ENCODE measurements at places on chromosomes 7 and 10. TPM values are rescaled to one million over a fixed set of nuclear protein-coding genes. Genes with fewer than 3 reads are reported as not detected.

AZGP1 gene
- 6.2 TPM for total RNA-seq

PSD gene
- total RNA-seq: 5.1 TPM

RBM17 gene
- total RNA-seq: 106 TPM

USP54 gene
- total RNA-seq: 124 TPM

MBL2 gene
- total RNA-seq: not detected

CYP2C19 gene
- not detected for total RNA-seq

CACNA2D1 gene
- 20.2 TPM for total RNA-seq

CYP3A7 gene
- 0.75 TPM for total RNA-seq

UNCX gene
- total RNA-seq: not detected

SP4 gene
- total RNA-seq: 13.3 TPM

CLRN3 gene
- not detected for total RNA-seq

DNA sequence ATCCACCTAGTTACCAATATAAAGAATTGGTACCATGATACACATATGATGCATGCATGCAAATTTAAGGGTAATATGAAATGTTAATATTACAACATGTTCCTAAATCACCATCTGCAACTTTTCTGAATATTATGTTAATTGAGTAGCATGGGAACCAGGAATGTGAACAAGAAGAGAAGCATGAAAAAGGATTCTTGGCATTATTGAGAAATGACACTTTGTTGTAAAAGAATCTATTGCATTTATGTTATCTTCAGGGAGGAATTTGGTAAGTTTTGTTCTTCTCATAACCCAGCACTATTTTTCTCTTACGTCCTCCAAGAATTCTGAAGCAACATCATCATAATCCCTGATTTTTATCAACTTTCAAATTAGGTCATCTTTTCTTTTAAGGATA, 159.9 kb upstream of the SLC25A13 start:
- DNase-seq: no peak

DNA sequence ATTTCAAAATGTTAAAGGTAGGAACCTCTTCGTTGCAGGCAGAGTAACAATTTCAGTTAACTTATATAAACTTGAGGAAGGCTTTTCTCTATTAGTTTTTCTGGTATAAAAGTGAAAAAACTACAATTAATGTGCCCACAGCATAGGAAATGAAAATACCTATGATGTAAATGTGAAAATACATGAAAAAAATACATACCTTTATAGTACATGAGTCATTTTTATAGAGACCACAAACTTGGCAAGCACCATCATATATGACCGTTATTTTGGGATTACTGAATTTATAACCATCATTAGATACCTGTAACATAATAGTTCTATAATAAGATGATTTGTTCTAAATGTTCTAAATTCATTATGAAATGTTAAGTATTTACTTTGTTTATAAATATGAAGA, 42.7 kb downstream of the VWDE start:
- no peak for DNase-seq

GRCh38 chr10:70843776-70844489, 28.2 kb downstream of the SGPL1 start:
- no peak for DNase-seq

- no peak for DNase-seq
Observed at GRCh38 chr7:137801003-137801402, 45.8 kb downstream of the DGKI start.

DNA sequence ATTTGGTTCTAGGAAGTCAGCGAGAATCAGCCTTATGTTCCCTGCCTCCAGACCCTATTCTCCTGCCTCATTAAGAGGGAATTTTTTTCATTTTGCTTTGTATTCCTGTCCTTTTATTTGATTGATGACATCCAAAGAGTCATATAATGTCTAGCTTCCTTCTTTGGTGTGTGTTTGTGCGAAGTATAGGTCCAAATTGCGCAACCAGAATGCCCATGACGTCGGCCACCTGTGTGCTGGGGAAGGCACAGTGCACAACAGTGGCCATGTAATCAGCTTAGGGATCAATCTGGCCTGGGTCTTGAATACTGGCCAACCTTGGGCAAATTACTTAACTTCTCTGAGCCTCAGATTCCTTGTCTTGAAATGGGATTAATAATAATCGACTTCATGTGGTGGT, 206.2 kb downstream of the VTI1A start:
- DNase-seq: no peak

- DNase-seq: no peak
Observed at GRCh38 chr7:141014125-141014523, 628 bp downstream of the MRPS33 start.

GRCh38 chr7:118478931-118479330, 254.4 kb downstream of the ANKRD7 start:
- no peak for DNase-seq

GRCh38 chr10:18043148-18044006, 91.7 kb downstream of the SLC39A12 start:
- no peak for DNase-seq

- DNase-seq: no peak
Observed at GRCh38 chr10:113331961-113332360, 220.9 kb upstream of the HABP2 start.

- no peak for DNase-seq
Observed at GRCh38 chr10:110642204-110643034, 1.7 kb upstream of the RBM20 start.

GRCh38 chr10:2143213-2143835, 406.0 kb upstream of the ADARB2 start:
- no peak for DNase-seq

DNA sequence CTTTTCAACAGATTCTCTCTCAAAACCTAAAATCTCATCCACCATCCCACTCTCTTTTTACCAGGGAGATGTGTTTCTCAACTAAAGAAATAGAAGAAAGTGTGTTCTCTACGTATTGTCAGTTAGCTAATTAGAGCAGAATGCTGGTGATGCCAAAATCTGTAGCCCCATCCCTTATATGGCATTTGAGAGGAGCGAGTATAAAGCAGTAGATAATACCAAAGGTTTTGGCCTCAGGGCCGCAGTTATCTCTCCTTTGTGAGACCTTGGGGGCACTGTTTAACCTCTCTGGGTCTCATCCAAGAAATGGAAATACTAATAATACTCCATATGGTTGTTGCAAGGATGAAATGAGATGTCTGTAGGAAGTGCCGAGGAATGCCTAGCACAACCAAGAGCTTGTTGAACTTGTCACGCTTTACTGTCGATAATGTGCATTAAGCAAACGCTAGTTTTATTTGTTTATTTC, 456 bp upstream of the DLD start:
- DNase-seq: no peak

DNA sequence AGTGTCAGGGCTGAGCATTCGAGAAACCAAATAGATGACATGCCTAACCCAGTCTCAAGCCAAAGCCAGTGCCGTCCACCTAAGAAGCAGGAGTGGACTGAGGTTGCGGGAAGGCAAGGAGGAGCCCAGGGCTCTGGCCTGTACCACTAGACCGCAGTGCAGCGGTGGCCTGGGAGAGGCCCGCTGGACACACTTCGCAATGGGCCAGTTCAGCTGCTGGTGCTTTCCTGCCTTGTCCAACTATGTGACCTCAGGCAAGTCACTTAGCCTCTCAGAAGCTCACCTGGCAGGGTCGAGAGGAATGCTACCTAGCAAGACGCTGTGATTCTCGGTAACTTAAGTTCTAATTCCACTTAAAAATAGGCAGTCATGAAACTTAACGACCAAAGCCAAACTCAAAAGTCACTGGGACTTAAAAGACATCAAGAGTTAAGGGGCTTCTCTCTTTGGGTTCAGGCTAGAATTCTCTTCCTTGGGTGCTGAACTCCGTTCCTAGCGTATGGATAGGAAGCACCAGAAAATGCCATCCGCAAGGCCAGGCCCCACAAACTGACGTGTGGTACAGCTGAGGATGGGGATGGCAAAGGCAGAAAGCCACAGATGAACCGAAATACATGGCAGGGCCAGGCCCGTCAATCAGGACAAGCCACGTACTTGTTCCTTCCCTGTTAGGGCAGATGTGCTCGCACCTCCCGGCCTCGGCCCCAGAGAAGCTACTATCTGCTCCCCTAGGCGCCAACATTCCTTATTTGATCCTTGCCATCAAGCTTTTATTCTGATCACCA, 34.2 kb downstream of the CTBP2 start:
- no peak for DNase-seq

DNA sequence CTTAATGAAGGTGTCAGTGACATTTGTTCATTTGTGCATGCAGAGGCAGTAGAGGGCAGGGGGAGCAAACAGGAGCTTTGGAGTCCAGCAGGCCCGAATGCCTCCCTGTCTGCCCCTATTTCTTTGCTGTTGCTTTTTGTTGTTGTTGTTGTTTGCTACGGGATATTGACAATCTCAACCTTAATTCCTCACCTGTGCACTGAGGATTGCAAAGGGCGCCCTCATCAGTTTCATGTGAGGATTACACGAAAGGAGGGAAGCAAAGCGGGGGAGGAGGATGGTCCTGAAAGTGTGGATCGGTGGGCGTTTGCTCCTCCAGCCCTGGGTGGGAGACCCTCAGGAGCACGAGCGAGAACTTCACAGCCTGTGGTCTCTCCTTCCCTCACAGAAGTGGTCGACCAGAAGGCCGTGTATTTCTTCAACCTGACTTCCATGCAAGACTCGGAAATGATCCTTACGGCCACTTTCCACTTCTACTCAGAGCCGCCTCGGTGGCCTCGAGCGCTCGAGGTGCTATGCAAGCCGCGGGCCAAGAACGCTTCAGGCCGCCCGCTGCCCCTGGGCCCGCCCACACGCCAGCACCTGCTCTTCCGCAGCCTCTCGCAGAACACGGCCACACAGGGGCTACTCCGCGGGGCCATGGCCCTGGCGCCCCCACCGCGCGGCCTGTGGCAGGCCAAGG, 9.6 kb downstream of the GDF10 start:
- no peak for DNase-seq

- no peak for DNase-seq
Observed at GRCh38 chr7:32316839-32317238, 173.3 kb downstream of the LSM5 start.

DNA sequence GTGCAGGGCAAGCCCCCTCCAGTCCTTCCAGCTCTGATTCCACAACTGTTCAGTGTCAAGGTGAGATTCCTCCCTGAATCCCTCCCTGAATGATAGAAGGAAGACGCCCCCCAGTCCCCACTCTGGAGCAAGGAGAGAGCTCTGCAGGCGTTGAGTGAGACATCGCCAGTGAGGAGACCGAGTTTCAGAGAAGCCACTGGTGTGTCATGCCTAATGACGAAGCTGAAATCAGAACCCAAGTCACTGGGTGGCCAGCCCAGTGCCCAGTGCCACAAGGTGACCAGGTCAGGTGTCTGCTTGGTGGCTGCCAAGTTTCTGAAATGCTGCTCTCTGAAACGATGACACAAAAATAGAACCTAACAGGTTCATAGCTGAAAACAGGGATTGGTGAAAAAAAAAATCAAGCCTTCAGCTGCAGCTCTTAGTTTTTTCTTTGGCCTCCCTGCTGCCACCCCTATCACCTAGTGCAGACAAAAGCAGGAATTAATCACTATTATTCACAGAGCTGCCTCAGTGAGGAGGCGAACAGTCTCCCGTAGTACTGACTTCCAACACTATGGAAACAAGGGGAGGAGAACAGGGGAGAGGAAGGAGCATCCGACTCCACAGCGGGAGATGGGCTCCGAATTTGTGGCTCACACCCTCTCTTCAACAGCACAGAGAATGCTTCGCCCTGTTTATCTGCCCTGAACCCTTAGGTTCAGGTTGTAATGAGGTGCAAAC, 153.5 kb downstream of the ARHGAP12 start:
- no peak for DNase-seq

- no peak for DNase-seq
Observed at GRCh38 chr10:24114556-24114955, 94.4 kb upstream of the KIAA1217 start.

- no peak for DNase-seq
Observed at GRCh38 chr10:129875993-129876726, 87.9 kb downstream of the EBF3 start.

DNA sequence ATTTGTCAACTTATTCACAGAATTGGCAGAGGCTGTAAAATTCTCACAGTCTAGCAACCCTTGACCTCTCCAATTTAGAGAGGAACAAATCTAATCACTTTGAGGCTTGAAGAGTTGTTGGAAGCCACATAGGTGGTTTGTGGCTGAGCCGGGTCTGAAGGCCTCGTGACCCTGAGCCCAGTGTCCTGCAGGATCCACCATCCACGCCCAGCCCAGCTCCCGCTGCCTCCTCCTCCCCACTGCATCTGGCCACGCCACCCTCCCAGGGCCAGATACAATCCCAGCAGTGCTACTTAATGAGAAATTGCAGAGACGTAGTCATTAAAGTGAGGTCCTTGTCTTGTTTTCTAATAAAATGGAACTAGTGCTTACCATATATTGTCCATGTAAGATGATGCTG, 81.4 kb upstream of the SHH start:
- no peak for DNase-seq

GRCh38 chr10:70649526-70649925, 22.8 kb upstream of the ADAMTS14 start:
- DNase-seq: no peak

DNA sequence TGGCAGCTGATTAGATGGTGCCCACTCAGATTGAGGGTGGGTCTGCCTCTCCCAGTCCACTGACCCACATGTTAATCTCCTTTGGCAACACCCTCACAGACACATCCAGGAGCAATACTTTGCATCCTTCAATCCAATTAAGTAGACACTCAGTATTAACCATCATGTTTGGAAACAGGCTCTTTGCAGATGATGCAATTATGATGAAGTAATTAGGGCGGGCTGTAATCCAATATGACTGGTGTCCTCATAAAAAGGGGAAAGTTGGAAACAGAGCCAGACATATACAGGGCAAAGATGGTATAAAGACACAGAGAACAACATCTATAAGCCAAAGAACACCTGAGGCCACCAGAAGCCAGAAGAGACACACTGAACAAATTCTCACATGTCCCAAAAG, 658.6 kb downstream of the CCSER2 start:
- DNase-seq: no peak

DNA sequence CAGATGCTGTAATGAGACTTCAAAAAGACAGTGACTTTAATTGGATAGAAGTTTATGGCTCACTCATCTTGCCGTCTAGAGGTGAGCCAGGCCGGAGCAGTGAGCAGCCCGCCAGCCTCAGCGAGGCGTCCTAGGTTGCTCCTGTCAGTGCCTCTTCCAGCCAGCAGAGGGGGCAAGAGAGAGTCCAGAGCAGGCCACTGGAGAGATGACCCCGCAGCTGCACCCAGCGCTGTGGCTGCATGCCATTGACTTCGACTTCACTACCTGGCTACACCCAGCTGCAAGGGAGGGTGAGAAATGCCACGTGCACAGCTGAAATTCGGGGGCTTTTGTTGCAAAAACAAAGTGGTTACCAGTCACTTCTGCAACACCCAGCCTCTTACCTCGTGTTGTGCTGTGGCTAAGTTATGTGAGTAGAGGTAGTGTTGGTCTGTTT, 26.5 kb downstream of the NUB1 start:
- peak; percentile 80 for DNase-seq

- DNase-seq: no peak
Observed at GRCh38 chr7:36734731-36735130, 10.4 kb upstream of the AOAH start.

DNA sequence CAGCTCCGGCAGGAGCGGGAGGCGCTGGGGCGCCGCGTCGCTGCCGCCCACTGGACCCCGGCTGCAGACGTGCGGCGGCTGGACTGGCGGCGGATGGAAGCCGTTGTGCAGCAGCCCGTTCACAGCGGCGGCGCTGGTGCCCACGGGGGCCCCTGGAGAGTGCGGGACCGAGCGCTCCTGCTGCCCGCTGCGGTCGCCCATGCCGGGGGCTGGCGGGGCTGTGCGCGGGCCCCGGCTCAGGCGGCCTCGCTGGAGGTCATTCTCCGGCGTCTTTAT, 413 bp downstream of the PANK1 start:
- no peak for DNase-seq

GRCh38 chr7:132837529-132837928, 244.4 kb downstream of the CHCHD3 start:
- no peak for DNase-seq
